ENCODE measurements at places on chromosomes 5 and 9.

- DNase-seq: no peak
Observed at GRCh38 chr5:154570572-154571324, 92.7 kb upstream of the HAND1 start.

DNA sequence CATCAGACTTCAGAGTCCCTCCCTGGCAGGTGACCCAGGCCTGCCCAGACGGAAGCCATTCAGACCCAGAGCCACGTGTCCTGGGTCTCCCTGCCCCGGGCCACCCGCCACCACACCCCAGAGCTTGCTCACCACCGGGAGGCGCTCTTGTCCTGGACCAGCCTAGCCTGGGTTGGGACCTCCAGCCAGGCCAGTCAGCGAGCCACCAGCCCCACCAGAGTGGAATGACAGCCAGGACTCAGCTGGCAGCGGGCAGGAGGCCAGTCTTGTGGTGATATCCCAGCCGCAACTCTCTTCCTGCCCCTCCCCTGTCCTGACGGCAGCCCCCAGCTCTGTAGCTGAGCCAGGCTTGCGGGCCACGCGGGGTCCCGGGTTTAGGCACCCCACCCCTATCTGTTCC, 1.7 kb upstream of the PTGDS start:
- DNase-seq: no peak

GRCh38 chr5:53170746-53171349, 61.3 kb upstream of the MOCS2 start:
- DNase-seq: no peak

- DNase-seq: no peak
Observed at GRCh38 chr5:150485693-150486401, 22.1 kb upstream of the NDST1 start.

DNA sequence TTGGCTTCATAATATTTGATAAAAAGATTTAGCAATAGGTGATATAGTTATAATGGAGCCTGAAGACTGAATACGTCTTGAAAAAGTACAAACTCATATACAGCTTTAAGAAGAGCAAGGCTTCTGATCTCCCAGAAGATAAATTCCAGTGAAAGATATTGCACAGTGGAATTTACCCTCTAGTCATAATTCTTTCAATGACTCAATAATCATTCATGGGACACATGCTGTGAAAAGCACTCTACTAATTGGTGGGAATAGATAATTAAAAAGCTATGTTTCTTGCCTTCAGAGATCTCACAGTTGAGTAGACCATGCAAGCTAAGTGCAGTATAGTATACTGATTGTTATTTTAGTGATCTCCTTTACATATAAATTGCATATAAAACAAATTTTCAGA, 538.6 kb upstream of the CYLC2 start:
- no peak for DNase-seq

- no peak for DNase-seq
Observed at GRCh38 chr5:37720550-37720952, 119.3 kb downstream of the GDNF start.

GRCh38 chr9:1454616-1455347, 404.6 kb downstream of the DMRT2 start:
- no peak for DNase-seq

DNA sequence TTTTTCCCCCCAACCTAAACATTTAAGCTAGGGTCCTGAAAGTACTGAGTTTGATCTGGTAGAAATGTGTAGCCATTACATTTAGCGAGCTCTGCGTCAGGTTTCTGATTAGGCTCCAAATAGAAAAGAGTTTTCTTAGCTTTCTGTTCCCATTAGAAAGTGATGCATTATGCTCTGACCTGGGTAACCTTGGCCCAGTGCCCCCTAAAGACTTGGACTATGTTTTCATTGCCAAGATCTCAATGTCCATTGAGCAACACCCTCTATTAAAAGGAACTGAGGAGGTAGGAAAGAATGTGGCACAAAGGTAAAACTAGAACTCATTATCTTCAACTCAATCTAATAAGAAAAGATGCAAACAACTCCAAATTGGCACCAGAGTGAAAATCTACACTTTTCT, 358.9 kb upstream of the PCSK5 start:
- no peak for DNase-seq

DNA sequence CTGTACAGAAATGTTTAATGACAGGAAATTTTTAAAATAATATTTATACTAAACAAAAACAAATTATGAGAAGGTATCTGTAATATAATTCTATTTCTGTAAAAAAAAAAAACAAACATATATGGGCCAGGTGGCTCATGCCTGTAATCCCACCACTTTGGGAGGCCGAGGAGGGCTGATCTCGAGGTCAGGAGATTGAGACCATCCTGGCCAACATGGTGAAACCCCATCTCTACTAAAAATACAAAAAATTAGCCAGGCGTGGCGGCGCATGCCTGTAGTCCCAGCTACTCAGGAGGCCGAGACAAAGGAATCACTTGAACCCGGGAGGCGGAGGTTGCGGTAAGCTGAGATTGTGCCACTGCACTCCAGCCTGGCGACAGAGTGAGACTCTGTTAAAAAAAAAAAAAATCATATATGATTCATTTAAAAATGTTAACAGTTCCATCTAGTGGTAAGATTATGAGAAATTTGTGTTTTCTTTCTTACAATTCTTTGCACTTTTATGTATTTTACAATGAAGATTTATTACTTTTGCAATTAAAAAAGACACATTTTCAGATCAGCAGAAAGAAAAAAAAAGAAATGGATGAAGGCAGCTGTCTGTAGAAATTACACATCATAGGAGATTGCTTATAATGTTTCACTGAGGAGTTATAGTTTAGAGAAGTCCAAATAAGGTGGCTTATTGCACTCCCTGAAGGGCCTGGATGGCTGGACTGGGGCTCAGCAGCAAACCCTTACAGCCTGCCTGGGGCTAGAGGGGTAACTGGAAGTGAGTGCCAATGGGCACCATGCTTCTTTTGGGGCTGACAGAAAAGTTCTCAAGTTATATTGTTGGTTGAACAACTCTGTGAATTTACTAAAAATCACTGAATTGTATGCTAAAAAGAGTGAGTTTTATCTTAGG, 20.3 kb downstream of the C9orf153 start:
- no peak for DNase-seq

DNA sequence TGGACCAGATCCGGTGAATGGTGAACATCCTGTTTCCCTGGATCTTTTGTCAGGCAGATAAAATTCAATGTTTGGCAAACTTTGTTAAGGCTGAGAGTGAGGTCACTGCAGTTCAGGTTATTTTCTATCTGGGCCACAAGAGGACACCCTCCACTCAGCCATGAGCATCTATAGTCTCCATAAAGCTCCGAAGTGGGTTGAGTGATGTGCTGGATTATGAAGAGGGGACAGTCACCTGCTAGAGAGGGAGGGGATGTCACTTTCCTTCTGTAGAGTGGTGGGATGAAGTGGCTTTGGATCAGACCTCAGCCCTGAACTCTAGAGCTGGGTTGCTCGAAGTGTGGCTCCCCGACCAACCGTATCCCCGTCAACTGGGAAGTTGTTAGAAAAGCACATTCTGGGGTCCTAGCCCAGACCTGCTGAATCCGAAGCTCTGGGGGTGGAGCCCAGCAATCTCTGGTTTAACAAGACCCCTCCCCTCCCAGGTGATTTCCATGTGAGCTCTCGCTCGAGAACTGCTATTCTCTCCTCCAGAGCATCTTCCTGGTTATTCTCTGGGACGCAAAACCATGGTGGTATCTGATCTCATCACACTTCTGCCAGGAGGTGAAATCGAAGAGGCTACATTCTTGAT, 31.8 kb upstream of the FGF1 start:
- DNase-seq: no peak

DNA sequence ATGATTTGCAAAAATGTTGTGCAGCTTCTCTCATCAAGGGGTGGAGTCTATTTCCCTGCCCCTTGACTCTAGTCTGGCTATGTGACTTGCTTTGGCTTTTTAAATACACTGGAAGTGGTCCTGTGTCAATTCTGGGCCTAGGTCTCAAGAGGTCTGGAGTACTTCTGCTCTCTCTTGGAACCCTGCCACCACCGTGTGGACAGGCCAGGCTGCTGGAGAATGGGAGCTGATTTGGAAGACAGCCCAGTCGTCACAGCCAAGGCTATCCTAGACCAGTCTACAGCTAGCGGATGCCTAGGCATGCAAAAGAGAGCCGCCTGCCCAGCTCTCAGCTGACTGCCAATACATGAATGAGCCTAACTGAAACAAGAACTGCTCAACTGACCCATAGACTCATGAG, 56.7 kb upstream of the CLINT1 start:
- DNase-seq: no peak

DNA sequence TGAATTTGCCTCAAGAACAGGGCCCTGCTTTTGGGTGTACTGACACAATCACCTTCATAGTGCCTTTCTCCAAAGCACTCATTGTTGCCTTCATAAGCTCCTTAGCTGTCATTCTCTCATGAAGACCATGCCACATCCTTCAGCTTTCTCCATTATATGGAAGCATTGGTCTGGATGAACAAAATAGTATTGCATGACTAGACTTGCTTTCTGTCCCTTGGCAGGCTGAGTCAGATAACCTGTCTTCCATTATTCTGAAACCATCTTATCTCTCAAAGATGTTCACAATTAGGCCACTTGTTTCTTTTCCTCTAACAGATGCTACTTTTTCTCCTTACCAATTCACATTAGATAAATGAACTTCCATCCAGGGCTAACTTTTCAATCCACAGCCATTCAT, 297.9 kb downstream of the IRX1 start:
- DNase-seq: no peak

- no peak for DNase-seq
Observed at GRCh38 chr9:68802525-68803015, 97.5 kb downstream of the PIP5K1B start.

DNA sequence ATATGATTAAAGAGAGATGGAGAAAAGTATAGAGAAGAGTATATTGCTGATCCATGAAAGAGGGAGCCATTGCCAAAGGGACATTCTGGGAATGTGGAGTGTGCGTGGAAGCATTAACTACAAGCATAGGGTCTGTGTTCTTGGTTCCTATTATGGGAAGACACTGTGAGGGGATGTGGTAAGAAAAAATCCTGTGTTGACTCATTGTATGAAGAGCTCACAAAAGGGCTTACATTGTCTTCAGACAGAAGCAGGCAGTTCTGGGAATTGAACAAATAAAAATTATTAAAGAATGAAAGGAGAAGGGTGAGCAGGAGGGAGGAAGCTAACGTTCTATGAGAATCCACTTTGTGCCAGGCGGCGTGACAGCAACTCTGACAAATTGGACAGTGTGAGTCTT, 250.4 kb upstream of the CHD1 start:
- DNase-seq: no peak

DNA sequence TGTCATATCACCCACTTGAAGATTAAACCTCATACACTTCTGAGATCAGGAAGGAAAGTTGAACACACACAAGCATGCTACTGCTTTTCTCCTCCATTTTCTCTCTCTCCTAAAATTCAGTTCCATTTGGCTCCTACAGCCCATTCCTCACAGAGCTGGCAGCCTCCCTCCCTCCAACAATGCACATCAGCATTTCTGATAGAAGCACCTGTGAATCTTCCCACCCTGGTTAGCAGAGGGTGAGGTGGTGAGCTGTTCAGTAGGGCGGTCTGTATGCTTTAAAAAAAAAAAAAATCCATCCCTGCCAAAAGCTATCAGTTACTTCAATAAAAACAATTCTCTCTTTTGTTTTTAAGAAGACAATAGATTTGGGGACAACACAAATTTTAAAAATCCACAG, 463.2 kb upstream of the KIF2A start:
- DNase-seq: no peak

- no peak for DNase-seq
Observed at GRCh38 chr9:1469996-1470395, 419.8 kb downstream of the DMRT2 start.

GRCh38 chr5:172371684-172372083, 82.6 kb downstream of the SH3PXD2B start:
- no peak for DNase-seq

DNA sequence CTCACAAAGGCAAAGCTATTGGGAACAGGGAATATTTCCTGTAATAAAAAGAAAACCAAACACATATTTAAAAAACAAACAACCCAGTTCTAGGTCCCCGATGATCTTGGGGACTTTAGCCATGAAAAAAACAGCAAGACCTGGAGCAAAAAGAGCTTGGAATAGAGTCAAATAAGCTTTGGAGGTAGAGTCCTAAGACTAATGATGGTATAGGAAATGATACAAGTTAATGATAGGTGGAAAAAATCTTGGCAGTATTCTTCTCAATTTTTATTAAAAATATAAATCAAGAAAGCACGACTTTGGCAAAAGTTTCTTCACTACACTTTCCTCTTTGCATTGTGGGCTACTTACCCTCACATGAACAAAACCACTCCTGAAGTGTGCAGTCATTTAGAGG, 481.5 kb downstream of the EBF1 start:
- DNase-seq: no peak

GRCh38 chr5:135881819-135882218, 13.8 kb downstream of the IL9 start:
- DNase-seq: no peak

DNA sequence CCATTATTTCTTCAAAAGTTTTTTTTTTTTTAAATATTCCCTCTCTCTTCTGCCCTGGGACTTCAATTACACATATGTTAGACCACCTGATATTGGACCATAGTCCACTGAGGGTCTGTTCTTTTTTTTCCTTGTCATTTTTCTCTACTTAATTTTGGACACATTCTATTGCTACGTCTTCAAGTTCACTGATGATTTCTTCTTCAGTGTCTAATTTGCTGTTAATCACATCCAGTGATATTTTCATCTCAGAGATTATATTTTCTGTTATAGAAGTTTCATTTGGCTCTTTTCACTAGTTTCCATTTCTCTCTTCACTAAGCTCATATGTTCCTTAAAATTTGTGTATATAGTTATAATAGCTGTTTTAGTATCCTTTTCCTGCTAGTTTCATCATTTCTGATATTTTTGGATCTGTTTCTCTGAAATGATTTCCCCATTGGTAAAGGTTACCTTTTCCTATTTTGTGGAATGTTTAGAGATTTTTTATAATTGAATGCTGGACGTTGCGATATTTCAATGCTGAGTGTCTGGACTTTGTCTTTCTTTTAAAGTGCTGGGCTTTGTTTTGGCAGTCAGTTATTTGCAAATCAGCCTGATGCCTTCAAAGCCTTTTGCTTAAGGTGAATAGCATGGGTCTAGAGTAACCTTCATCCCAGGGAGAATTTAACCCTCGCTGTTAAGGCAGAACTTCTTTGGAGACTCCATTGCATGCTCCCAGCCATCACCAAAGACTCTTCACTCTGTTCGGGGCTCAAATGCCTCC, 111.8 kb downstream of the TTLL11 start:
- DNase-seq: no peak

DNA sequence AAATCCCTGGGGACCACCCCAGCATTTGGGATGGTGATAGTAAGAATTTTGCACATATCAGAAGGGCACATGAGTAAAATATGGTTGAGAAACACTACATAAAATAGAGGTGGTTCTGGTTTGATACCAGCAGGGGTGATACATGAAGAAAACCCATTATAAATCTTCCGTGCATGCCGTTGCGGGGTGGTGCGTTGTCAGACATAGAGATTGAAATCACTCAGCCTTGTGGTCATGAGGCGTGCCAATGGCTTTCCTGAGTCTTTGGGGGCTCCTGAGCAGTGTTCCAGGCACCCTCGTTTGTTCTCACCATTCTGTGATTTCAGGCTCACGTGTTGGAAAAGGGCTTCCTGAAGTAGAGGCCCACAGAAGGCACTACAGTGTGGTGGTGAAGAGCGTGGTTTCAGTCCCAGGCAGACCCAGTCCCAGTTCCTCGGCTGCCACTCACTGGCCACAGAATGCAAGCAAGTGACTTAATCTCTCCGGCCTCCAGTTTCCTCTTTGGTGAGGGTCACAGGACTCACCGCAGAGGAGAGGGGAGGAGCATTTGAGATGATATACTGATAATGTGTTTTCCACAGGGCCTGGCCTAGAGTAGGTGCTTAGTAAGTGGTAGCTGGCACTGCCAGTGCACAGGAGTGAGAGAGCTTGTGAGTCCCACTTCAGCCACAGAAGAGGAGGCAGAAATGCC, 20.5 kb upstream of the GLRX start:
- no peak for DNase-seq

- no peak for DNase-seq
Observed at GRCh38 chr5:169732841-169733240, 95.8 kb downstream of the DOCK2 start.
